IPS DF 6.9 (cell line): ENCODE measurements at places on chromosomes 11 and 22.

DNA sequence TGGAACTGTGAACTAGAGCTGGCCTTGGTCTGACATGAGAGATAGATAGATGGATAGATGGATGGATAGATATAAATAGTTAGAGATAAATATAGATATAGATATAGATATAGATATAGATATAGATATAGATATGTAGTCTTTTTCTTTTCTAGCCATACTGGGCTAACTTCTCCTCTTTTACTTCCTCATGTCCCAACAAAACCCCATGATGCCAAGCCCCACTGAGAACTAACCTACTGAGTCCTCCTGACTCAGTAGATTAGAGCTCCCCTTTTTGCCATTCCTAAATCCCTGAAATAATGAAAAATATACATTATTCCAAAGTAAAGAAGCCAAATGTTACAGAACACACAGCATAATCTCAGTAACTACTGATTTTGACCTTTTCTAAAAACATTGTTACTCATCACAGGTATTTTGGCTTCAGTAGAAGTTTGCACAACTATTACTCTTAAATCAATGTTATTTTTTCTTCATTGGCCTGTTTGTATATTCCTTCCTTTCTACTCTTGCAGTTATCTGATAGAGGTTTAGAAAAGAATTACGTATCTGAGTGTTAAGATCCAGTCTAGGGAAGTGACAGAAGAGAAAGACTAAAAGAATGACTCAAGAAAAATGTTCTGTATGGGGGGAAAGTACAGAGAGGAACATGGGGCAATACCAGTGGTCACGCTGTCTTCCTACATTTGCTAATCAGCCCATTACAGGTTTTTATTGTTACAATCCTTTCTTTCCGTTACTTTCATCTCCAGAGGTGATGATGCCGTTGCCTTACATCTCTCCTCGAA, 6.0 kb upstream of the OR10D3 start:
- no peak for DNase-seq

DNA sequence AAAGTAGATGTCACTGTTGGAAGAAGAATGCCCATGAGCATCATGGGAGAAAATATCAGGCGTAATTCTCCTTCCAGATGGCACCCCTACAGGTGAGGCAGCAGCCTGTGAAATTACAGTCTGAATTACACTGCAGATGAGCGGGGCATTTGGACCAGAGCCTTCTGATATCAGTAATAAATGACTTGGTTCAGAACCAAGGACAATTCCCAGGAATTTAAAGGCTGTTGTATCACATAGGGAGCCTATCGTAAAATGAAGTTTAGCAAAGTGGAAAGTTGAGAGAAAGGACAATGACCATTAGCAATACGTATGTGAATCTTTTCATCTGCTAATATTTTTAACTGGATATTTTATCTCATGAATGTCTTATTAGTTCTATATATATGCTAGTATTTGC, 61.3 kb downstream of the PRMT3 start:
- DNase-seq: no peak

GRCh38 chr11:117748771-117749540, 48.1 kb downstream of the DSCAML1 start:
- DNase-seq: no peak

DNA sequence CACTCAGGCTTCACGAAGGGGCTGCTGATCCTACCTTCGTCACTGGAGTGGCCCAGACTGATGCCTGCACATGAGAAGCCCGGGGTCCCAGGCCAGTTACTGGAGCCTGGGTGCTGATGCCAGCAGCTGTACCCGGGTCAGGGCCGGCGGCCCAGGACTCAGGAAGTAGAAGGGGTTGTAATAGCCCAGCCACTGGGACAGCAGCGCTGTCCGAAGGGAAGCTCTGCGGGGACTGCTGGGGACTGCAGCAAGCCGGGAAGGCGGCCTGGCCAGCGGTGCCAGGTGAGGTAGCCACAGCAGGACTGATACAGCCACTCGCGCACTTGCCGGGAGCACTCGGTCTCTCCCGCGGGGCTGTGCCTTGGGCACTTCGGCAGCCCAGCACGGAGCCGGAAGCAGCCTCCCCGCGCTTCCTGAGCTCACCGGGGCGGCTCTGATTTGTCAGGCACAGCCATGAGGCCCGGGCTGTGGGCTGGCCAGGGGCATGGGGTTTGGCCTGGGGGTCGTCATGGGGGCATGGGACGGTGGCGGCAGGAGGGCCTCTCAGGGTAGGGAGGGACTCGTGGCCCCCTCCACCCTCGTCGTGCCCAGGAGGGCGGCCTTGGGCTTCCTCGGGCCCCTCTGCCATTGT, 13.9 kb upstream of the OR8K1 start:
- DNase-seq: no peak

- DNase-seq: no peak
Measured at GRCh38 chr11:62604460-62605120, 2.9 kb upstream of the MTA2 start.

DNA sequence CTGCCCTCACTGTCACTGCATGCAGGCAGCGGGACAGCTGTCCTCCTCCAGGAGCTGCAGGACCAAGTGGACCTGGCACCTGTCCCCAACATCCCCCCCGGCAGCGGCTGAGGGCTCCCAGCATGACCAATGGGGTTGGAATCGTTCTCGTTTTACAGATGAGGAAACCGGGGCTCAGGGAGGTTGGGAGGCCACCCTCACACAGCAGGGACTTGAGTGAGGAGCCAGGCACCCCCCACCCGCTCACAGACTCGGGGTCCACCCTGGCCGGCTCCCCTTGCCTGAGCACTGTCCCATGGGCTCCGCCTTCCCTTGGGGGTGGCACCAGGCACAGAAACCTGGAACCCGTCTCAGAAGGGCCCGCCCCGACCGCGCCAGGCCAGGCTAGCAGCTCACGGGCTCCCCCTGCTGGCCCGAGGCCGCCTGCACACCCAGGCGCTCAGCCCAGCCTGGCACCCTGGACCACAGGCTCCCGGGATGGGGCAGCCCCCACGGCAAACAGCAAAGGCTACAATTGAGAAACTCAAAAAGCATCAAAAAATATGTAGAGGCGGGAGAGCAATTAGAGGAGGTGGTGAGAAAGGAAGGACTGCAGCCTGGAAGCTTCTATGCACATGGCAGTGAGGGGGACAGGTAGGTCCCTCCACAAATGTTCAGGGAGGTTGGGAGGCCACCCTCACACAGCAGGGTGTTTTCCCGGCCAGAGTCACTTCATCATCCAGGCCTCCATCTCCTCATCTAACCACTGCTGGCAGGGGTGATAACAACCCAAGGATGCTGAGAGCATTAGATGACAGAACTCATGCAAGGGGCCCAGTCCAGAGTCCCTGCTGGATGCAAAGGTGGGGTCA, 12.8 kb downstream of the MACROD1 start:
- DNase-seq: no peak
